ENCODE measurements at places on chromosomes 5 and 9.

DNA sequence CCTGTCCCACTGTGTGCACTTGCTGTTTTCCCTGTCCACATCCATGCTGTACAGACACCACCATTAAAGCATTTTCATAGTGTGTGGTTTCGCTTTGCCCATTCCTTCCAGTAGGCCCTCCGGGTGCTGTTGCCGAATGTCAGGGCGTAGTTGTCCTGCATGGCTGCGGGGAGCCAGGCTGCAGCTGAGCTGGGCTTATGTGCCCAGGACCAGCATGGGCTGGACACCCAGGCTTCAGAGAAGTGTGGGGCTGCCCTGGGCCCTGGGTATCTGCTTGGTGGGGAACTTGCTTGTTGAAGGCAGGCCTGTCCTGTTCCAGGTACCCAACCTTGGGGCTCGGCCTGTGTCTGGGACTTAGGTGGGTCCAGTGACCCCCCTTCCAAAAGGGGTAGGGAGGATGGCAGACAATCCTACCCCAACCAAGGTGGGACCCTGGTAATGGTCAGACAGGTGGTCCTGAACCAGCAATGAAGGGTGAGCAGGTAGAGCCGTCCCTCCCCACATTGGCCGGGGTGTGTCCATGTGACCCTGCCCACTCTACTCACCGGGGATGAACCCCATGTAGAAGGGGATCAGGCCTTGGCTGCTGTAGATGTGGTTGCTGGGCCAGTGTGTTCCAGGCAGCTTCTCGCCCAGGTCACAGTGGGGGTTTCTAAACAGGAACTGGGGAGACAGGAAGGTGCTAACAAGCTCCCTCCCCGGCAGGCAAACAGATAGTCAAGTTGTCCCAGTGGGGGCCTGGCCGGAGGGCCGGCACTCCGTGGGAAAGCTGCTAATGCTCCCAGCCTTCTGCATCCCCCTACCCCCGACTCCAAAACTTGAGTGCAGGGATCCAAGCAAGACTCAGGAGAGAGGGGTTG lies 2.8 kb downstream of the TUBB4B start:
- no peaks in the 10 kb centered on the region for H3K27me3 ChIP-seq
- no peak overlapping the region for H3K4me3 ChIP-seq
- peaks cover 21% of the 10 kb centered on the region for H3K4me1 ChIP-seq
- peaks cover 20% of the 10 kb centered on the region for H3K36me3 ChIP-seq
- no peak overlapping the region for H3K27ac ChIP-seq

DNA sequence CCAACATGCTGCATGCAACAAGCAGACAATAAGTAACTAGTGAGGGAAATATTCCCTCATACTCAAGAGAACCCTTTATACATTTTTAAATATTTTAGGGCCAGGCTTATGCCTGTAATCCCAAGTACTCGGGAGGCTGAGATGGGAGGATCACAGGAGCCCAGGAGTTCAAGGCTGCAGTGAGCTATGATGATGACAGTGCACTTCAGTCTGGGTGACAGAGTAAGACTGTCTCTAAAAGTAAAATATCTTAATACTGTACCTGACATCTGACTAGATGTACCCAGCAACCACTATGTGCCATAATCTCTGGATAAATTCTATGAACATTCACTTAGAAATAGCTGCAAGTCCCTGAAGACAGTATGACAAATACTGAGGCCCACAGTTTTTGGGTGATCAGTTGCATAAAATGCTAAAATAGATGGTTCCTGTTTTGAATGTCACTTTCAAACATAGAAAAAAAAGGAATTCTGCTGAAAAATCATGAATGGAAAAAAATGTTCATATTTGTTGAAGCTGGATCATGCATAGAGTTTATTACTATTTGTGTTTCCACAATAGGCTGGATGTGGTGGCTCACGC lies 2.0 kb upstream of the C5orf15 start:
- no peaks in the 10 kb centered on the region for H3K27me3 ChIP-seq
- no peak for DNase-seq
- H3K36me3 ChIP-seq = peaks cover 27% of the 10 kb centered on the region

DNA sequence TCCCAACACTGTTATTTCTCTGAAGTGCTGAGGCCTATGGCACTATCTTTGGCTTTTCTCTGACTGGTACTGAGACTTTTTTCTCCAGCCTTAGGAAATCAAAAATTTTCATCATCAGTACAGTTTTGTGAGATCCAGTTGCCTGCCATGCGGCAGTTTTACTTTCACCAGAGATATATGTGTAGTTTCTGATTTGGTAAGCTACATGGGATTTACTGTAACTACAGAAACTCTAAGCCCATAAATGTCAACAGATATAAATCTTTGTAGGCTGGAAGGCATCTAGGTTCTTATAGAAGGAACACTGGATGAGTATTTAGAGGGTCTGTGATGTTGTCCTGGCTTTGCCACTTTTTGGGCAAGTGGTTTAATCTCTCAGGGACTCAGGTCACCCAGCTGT lies 69.0 kb downstream of the DOCK2 start:
- no peak overlapping the region for H3K27ac ChIP-seq
- no peaks in the 10 kb centered on the region for H3K36me3 ChIP-seq
- no peak overlapping the region for H3K4me3 ChIP-seq
- no peaks in the 10 kb centered on the region for H3K4me1 ChIP-seq
- no peaks in the 10 kb centered on the region for H3K27me3 ChIP-seq
- no peak for DNase-seq

DNA sequence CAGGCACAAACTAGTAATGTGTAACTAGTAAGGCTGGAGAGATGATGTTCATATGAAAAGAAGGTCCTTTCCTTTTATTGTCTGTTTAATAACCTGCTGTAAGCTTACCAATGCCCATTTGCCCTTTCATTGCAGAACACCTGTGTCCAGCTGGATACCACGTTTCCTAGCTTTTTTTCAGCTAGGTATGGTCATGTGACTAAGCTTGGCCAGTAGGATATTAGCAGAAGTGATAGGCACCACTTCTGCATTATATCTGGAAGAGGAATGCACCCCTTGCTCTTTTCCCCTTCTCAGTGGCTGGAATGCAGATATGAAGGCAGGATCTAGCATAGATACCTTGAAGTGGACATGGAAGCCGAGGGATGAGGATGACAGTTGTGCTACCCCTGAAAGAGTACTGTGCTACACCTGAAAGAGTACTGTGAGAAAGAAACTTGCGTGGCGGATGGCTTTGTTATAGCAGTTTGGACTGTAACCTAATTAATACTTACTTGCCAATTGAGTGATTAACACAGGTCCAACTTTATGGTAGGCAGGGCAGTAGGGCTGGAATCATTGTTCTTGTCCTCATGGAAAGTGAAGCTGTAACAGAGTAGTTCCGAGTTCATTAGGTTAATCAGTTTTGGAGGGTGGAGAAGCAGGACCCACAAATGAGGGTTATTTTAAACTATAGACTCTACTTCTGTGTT lies 6.8 kb downstream of the SMIM32 start:
- peaks cover 15% of the 10 kb centered on the region for H3K36me3 ChIP-seq
- H3K27ac ChIP-seq = no peak overlapping the region
- no peaks in the 10 kb centered on the region for H3K4me1 ChIP-seq
- H3K27me3 ChIP-seq = no peaks in the 10 kb centered on the region

DNA sequence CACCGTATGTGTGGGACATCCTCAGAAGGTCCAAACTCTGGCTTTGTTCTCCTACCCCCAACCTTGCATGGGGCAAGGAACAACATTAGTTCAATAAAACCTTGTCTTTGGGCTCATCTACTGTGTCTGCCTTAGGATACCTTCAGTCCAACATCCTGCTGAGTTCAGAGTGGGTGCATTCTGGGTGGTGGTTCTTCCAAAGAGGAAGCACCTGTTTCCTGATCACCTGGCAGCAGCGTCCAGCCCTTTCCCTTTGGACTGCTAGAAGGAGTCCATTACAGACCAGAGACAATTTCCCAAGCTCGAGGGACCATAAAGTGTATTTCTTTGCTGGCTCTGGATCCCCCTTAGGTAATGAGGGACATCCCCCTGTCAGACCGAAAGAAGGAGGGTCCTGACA lies 154.1 kb downstream of the SEMA6A start:
- no peaks in the 10 kb centered on the region for H3K36me3 ChIP-seq
- no peak overlapping the region for H3K4me3 ChIP-seq
- no peak overlapping the region for H3K27ac ChIP-seq
- DNase-seq = no peak
- no peaks in the 10 kb centered on the region for H3K4me1 ChIP-seq
- H3K27me3 ChIP-seq = no peaks in the 10 kb centered on the region

DNA sequence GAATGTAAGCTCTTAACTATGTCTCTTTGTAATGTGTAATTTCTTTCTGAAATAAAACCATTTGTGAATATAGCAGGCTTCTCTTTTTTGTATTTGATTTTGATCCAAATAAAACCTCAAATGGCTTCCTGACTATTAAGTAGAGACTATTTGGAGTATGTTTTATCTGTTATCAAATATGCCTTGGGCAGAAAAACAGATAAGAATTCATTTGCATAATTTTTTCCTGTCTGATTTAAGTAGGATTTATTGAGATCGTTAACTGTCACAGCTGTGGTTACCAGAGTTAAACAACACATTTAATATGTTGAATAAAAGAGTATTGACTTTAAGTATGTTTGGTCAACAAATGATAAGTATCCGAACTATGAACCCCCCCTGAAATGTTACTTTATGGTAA lies 104.9 kb downstream of the MELK start:
- no peak for DNase-seq
- no peaks in the 10 kb centered on the region for H3K36me3 ChIP-seq
- no peak overlapping the region for H3K27ac ChIP-seq
- no peaks in the 10 kb centered on the region for H3K27me3 ChIP-seq

DNA sequence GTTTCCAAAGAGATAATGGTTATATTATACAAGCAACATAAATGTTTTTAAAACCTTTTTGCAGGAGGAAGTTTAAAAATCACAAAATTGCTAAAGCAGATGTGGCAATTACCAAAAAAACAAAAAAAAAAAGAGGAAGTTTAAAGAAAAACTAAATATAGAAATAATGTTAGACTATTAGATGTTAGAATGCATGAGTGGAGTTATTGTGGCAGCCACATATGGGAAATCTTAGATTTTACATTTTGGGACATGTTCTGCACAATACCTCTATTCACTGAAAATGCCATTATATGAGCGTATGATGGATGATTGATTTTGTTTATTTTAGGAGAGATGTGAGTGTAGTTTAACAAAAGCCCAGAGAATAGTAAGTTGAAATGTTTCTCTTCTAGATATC lies 31.2 kb upstream of the DTWD2 start:
- DNase-seq = no peak
- no peak overlapping the region for H3K4me3 ChIP-seq
- no peaks in the 10 kb centered on the region for H3K4me1 ChIP-seq

DNA sequence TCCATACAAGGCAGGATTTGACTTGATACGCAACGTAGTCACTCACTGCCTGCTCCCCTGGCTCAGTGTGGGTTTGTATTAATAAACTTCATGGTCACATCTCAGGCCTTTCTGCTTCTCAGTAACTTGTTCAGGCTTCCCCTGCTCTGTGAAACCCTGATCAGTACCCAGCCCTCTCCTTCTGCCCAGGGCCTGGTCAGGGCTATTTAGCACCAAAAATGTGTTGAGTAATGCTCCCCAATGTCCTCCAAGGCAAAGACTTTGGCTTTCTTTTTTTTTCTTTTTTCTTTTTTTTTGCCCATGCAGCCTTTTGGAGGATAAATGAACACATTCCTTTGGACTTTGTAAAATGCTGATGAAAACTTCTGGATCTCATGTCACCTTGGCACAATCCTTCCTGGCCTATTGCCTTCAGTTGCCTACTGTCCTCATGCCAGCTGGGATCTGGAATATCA lies 399.2 kb upstream of the KLF4 start:
- H3K27ac ChIP-seq = peak overlapping the region; percentile 62
- no peak for DNase-seq
- H3K27me3 ChIP-seq = no peaks in the 10 kb centered on the region

DNA sequence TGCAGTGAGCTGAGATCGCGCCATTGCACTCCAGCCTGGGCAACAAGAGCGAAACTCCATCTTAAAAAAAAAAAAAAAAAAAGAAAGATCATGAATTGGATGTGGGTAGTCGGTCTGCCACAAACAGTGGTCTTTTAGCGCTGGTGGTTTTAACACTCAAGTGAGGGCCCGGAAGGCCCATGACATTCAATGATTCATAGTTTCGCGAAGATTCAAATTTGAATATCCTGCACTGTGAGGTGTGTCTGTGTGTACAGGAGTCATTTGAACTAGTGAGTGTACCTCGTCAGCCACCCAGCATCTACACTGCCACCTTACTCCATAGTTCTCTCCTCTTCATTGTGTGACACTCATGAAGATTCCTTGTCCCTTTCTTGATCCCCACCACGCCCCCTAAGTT lies 41.3 kb downstream of the CFAP77 start:
- H3K27me3 ChIP-seq = no peaks in the 10 kb centered on the region
- H3K27ac ChIP-seq = no peak overlapping the region
- H3K36me3 ChIP-seq = no peaks in the 10 kb centered on the region
- DNase-seq = no peak
